ENCODE measurements at places on chromosomes 1 and 21.

GRCh38 chr21:45010860-45011259, 63.5 kb upstream of the ADARB1 start:
- DNase-seq, result no peak

GRCh38 chr1:71645015-71645414, 564.2 kb upstream of the ZRANB2 start:
- DNase-seq, result no peak

- no peak for DNase-seq
Observed at GRCh38 chr1:184974837-184975115, 468 bp upstream of the NIBAN1 start.

- peak; percentile 71 for DNase-seq
Observed at GRCh38 chr1:193183019-193183627, 3.3 kb downstream of the B3GALT2 start.

GRCh38 chr21:25994758-25995163, 175.8 kb downstream of the APP start:
- DNase-seq, result no peak
